Fibroblast of lung (primary cell): ENCODE measurements at places on chromosomes 2 and 18. TPM values are rescaled to one million over a fixed set of nuclear protein-coding genes. Genes with fewer than 3 reads are reported as not detected.

DNA sequence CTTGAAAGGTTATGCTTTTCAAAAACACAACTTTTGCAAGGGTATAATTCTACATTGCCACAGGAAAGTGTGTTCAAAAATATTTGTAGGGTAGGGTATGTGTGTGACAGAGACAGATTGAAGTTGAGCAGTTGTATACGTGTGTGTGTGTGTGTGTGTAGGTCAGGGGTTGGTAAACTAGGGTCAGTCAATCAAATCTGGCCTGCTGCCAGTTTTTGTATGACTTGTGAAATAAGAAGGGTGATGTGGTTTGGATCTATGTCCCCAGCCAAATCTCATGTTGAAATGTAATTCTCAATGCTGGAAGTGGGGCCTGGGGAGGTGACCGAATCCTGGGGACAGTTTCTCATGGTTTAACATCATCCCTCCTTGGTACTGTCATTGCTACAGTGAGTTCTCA is 148.2 kb downstream of the CERS6 start:
- peak; percentile 35 for DNase-seq
- no peaks in the 10 kb centered on the region for H3K4me1 ChIP-seq
- no peaks in the 10 kb centered on the region for H3K27me3 ChIP-seq
- H3K27ac ChIP-seq: no peak overlapping the region

DNA sequence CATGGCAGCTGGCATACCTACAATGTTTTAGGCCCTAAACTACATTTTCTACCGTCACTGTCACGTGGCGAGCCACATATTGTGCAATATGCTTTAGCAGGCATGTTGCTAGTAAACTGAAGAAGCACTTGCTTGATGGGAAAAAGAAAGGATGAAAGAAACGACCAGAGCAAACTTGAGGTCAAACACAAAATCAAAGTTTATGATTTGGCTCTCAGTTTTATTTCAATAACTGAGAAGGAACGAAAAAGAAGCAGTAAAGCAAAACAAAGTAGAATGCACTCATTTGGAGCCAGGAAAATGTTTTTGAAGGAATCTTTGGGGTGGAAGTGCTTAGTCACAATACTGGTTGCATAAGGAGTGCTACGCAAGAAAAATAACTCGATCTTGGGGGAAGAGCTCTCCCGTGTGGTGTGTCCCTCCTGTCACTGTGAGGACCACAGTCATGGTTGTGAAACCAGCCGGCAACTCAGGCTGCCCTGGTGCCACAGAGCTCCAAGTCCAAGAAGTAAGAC is 349.8 kb downstream of the RBM43 start:
- peak; percentile 82 for DNase-seq
- H3K4me3 ChIP-seq: no peak overlapping the region
- H3K27me3 ChIP-seq: no peaks in the 10 kb centered on the region
- H3K36me3 ChIP-seq: no peaks in the 10 kb centered on the region
- peaks cover 2% of the 10 kb centered on the region for H3K4me1 ChIP-seq
- H3K27ac ChIP-seq: peak overlapping the region; percentile 55

- no peak overlapping the region for H3K27ac ChIP-seq
- no peaks in the 10 kb centered on the region for H3K27me3 ChIP-seq
- no peak for DNase-seq
- no peaks in the 10 kb centered on the region for H3K4me1 ChIP-seq
Observed at GRCh38 chr2:236051351-236051750, 116.8 kb downstream of the GBX2 start.

GRCh38 chr2:53509831-53510388 is 257.7 kb upstream of the CHAC2 start:
- H3K4me3 ChIP-seq: no peak overlapping the region
- H3K4me1 ChIP-seq: no peaks in the 10 kb centered on the region
- no peak for DNase-seq
- H3K27ac ChIP-seq: no peak overlapping the region

- no peaks in the 10 kb centered on the region for H3K36me3 ChIP-seq
- peak; percentile 29 for DNase-seq
- H3K27me3 ChIP-seq: no peaks in the 10 kb centered on the region
- no peak overlapping the region for H3K27ac ChIP-seq
- H3K4me3 ChIP-seq: no peak overlapping the region
- H3K4me1 ChIP-seq: peaks cover under 1% of the 10 kb centered on the region
Observed at GRCh38 chr2:190786404-190787166, 94.0 kb upstream of the GLS start.

DNA sequence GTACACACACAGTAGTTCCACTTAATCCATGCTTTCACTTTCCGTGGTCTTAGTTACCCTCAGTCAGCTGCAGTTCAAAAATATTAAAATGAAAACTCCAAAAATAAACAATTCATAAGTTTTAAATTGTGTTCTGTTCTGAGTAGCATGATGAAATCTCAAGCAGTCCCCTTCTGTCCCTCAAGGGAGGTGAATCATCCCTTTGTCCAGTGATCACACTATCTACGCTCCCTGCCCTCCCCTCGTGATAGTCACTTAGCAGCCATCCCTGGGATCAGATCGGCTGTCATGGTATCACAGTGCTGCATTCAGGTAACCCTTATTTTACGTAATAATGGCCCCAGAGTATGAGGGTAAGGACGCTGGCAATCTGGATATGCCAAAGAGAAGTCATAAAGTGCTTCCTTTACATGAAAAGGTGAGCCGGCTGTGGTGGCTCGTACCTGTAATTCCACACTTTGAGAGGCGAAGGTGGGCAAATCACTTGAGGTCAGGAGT is 5.8 kb upstream of the RTN4 start:
- no peak overlapping the region for H3K4me3 ChIP-seq
- no peak overlapping the region for H3K27ac ChIP-seq
- DNase-seq: no peak
- H3K27me3 ChIP-seq: no peaks in the 10 kb centered on the region
- no peaks in the 10 kb centered on the region for H3K4me1 ChIP-seq

- no peak overlapping the region for H3K27ac ChIP-seq
- no peak overlapping the region for H3K4me3 ChIP-seq
- no peaks in the 10 kb centered on the region for H3K4me1 ChIP-seq
- peak; percentile 21 for DNase-seq
- no peaks in the 10 kb centered on the region for H3K27me3 ChIP-seq
- H3K36me3 ChIP-seq: no peaks in the 10 kb centered on the region
Observed at GRCh38 chr2:160942476-160943142, 217.6 kb upstream of the TANK start.

DNA sequence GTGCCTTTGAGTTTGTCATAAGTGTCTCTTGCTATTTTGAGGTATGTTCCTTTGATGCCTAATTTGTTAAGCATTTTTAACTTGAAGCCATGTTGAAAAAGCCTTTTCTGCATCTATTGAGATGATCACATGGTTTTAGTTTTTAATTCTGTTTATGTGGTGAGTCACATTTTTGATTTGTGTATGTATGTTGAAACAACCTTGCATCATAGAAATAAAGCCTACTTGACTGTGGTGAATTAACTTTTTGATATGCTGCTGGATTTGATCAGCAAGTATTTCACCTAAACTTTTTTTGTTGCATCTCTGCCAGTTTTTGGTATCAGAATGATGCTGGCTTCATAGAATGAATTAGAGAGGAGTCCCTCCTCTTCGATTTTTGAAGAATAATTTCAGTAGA is 469.7 kb downstream of the CDH2 start:
- H3K27me3 ChIP-seq: no peaks in the 10 kb centered on the region
- no peaks in the 10 kb centered on the region for H3K4me1 ChIP-seq
- no peaks in the 10 kb centered on the region for H3K36me3 ChIP-seq
- DNase-seq: peak; percentile 22
- H3K27ac ChIP-seq: no peak overlapping the region
- H3K4me3 ChIP-seq: no peak overlapping the region

- H3K36me3 ChIP-seq: no peaks in the 10 kb centered on the region
- H3K4me1 ChIP-seq: peaks cover 2% of the 10 kb centered on the region
- H3K27ac ChIP-seq: no peak overlapping the region
- H3K27me3 ChIP-seq: peaks cover 2% of the 10 kb centered on the region
Observed at GRCh38 chr18:36298126-36298741, 721 bp downstream of the FHOD3 start.

DNA sequence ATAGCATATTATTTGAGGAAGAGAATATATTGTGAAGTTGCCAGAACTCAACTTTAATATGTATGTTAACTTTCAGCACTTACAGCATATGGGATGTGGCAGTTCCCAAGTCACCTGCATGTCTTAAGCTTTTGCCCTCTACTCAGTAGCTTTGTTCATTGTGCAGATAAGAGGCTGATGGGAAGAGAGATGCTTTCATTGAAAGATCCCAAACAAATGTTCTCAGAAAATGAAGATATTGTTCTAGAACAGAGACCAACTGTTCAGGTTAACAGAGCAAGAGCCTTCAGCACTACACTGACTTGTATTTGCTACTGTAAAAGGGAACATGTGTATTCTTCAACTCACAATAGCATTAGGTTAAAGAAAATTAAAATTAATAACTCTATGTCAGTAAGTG is 28.1 kb downstream of the GAREM1 start:
- no peak overlapping the region for H3K27ac ChIP-seq
- H3K4me1 ChIP-seq: no peaks in the 10 kb centered on the region
- DNase-seq: no peak
- H3K27me3 ChIP-seq: no peaks in the 10 kb centered on the region
- no peak overlapping the region for H3K4me3 ChIP-seq

GRCh38 chr18:64097497-64097896 is 51.4 kb downstream of the LINC00305 start:
- H3K36me3 ChIP-seq: no peaks in the 10 kb centered on the region
- no peak overlapping the region for H3K27ac ChIP-seq
- H3K4me1 ChIP-seq: no peaks in the 10 kb centered on the region
- no peak overlapping the region for H3K4me3 ChIP-seq
- no peaks in the 10 kb centered on the region for H3K27me3 ChIP-seq
- peak; percentile 1 for DNase-seq

DNA sequence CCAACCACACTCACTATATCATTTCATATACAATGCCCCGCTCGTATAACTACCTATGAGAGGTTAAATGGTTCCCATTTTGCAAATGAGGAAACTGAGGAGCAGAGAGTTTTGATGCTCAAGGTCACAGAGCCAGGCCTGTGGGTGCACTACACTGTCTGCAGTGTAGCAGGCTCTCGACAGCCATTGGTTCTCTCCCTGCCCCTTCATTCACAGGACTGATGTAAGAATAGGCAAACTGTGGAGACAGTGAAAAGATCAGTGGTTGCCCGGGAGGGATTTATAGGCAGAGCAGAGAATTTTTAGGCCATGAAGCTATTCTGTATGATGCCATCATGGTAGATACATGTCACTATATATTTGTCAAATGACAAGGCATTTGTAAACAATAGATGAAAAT is 39.0 kb upstream of the LBH start:
- peaks cover 7% of the 10 kb centered on the region for H3K27me3 ChIP-seq
- no peak overlapping the region for H3K4me3 ChIP-seq
- no peak for DNase-seq
- H3K36me3 ChIP-seq: no peaks in the 10 kb centered on the region
- H3K4me1 ChIP-seq: no peaks in the 10 kb centered on the region

DNA sequence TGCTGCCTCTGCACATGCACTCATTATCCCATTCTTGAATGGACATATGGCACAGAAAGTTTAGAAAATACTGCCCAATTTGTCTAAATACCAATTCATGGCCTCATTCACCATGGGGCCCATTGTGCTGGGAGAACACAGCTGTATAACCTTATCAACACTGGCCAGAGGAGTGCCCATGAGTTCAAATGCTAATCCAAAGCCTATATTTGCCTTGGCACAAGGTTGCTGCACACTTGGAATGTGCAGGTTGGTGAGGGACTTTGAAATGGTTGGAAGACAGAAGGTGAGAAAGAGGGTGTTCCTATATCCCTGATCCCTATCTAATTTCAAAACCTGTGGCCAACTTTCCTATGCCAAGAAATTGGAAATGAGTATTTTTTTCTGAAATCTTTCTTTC is 693.9 kb upstream of the ID2 start:
- H3K4me3 ChIP-seq: no peak overlapping the region
- no peaks in the 10 kb centered on the region for H3K4me1 ChIP-seq
- DNase-seq: no peak
- H3K27ac ChIP-seq: no peak overlapping the region
- no peaks in the 10 kb centered on the region for H3K27me3 ChIP-seq

DNA sequence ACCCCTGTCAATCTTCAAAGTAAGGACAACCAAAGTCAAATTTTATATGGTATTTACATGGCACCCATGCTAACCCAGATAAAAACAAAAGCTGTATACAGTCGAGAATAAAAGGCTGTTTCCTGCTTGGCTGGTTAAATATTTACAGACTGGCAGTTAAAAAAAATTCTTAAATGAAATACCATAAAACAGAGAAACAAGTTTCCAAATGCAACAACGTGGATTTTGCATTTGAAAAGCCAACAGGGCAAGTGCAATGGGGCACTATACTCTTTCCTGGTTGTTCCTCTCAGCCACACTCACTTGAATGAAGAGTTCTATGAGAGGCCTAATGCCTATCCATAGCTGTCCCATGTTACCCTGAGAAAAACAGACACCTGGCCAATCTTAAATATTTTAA is 6.1 kb upstream of the NR4A2 start:
- H3K36me3 ChIP-seq: no peaks in the 10 kb centered on the region
- H3K27ac ChIP-seq: no peak overlapping the region
- H3K4me1 ChIP-seq: peaks cover 3% of the 10 kb centered on the region

DNA sequence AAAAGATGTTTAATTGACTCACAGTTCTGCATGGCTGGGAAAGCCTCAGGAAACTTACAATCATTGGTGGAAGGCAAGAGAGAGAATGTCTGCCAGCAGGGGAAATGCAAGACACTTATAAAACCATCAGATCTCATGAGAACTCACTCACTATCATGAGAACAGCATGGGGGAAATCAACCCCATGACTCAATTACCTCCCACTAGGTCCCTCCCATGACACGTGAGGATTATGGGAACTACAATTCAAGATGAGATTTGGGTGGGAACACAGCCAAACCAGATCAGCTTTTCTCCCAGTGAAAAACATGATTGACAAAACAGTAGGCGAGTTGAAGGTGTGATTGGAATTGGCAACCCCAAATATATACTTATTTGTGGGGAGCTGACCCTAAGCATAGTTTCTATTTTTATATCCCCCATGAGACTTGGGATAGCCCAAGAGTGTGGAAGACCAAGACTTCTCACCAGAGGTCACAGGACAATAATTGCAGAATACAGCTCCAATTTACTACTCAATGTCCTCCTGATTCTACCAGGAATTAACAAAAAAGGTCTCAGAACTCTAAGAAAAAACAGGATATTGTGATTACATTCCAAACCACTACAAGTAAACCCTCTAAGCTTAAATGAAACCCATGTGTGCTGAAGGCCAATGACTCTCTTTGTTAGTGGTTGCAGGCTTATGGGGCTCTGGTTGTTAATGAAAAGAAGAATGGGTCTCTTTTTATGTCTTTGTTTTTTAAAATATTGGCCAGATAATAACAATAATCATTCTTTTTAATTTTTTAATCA is 96.1 kb upstream of the PIK3C3 start:
- no peaks in the 10 kb centered on the region for H3K27me3 ChIP-seq
- H3K4me1 ChIP-seq: no peaks in the 10 kb centered on the region
- no peak overlapping the region for H3K4me3 ChIP-seq
- H3K36me3 ChIP-seq: no peaks in the 10 kb centered on the region

LDAH gene
- 22.1 and 22.8 TPM in 2 replicates for total RNA-seq

MYO1B gene
- 113 and 151 TPM in 2 replicates for total RNA-seq

CIB4 gene
- total RNA-seq: not detected in 2 replicates

SERPINB12 gene
- not detected in 2 replicates for total RNA-seq
